ENCODE measurements at places on chromosomes 7 and 10.

DNA sequence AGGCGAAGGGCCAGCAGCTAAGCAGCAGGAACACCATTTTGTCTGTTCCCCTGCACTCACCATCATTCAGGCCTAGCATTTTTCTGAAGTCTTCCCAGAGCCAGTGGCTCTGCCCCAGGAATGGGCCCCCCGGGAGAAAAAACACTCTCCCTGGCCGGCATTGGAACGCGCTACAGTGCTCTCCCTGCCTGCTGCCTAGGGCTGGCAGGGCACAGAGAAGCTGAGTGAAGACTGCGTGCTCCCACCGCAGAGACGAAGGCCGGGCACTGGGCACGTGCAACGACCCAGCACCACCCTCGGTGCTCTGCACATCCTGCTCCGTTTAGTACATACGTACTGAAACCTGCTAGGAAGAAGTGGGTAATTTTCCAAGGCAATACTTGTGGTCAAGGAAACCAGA, 34.4 kb downstream of the HSPA12A start:
- no peak for DNase-seq

- no peak for DNase-seq
Measured at GRCh38 chr10:78540355-78541076, 506.9 kb downstream of the RPS24 start.

DNA sequence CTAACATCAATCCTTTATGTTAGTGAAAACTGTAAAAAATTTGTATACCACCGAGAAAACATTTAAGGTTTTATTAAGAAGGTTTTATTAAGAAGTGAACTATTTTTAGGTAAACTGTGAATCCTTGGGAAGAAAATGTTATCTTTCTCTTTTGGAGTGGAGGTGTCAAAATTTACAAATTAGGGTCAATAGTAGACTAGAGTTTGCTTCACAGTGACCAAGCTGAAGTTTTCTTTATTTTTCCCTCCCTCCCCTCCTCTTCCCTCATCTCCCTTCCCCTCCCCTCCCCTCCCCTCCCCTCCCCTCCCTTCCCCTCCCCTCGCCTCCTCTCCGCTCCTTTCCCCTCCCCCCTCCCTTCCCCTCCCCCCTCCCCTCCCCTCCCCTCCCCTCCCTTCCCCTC, 168.8 kb downstream of the CNTNAP2 start:
- no peak for DNase-seq

GRCh38 chr7:147978201-147978600, 612.4 kb upstream of the C7orf33 start:
- DNase-seq = no peak

DNA sequence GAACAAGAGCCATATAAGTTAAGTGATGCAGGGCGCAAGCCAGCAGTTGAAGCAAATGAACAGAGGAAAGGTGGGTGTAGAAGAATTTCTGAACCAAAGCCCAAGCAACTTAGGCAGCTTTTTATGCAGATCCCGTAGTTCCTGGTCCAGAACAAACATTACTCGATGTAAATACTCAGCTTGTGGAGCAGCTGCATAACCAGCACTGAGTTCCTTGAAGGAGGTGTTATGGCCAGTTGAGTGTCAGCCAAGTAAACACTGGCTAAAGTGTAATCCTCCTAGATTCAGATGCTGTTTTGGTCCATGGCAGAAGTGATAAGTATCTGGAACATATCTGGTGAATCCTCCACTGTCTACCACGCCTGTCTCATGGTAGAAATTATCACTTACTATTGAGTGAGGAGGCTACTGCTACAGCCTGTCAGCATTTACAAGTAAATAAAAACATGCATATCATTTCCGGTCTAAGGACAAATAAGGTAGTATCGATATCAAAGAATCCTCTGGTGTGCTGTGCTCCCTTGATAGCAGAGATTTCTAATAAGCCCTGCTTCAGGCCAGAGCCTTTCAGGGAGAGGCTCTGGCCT, 213.9 kb downstream of the DYNC1I1 start:
- no peak for DNase-seq
